ENCODE measurements at places on chromosomes 4 and X.
A peak's percentile ranks its signal among the peaks of the same experiment; 100 is the strongest.

- DNase-seq, result no peak
These were observed 108.4 kb upstream of the FAM241A start for GRCh38 chr4:112036886-112037285.

- DNase-seq, result no peak
These were observed 34.4 kb upstream of the ACSL1 start for GRCh38 chr4:184860018-184860779.

DNA sequence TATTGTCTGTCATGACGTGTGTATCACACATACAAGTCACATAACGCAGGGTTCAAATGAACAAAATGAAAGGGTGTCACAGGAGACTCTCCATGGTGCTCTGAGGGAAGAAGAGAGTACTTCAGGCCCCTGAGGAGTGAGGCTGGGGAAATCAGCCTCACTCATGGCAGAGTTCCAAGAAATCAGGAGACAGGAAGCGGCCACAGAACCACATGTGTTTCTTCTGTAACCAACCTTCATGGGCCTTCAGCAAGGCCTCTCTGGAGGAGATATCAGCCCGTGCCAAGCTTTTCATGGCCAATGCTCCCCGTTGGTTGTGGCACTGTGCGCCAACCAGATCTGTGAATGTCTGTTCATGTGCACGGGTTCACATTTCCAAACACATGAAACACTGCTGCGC lies 76.0 kb downstream of the NAT8L start:
- peak; percentile 43 for DNase-seq

GRCh38 chr4:109864134-109864533 lies 16.2 kb downstream of the LRIT3 start:
- DNase-seq, result no peak

GRCh38 chr4:114146947-114147618 lies 167.6 kb upstream of the ARSJ start:
- no peak for DNase-seq

- DNase-seq, result no peak
These were observed at the start of gene SMIM10 for GRCh38 chrX:134990801-134991481. SMIM10 (plus strand) TSS chrX:134990991; CDS start chrX:134991096, 105 bp downstream.

- peak; percentile 48 for DNase-seq
These were observed 175.9 kb downstream of the SLC39A8 start for GRCh38 chr4:102169345-102169744.

DNA sequence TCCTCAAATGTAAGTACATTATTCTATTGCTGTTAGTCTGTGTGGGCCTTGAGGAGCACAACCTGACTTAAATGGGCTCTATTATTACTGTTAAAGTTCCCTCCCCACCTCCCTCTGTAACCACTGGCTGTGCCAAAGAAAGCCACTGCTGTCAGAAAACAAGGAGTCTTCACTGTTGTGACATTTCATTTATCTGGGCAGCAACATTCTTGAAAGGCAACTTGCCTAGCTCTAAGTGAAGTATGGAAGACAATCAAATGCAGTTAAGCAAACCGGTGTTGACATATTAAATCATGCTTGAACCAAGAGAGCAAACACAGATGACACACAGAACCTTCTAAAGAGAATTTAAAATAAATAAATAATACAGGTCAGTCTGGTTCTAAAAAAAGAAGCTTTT lies 81.0 kb downstream of the EPHA5 start:
- peak; percentile 1 for DNase-seq

DNA sequence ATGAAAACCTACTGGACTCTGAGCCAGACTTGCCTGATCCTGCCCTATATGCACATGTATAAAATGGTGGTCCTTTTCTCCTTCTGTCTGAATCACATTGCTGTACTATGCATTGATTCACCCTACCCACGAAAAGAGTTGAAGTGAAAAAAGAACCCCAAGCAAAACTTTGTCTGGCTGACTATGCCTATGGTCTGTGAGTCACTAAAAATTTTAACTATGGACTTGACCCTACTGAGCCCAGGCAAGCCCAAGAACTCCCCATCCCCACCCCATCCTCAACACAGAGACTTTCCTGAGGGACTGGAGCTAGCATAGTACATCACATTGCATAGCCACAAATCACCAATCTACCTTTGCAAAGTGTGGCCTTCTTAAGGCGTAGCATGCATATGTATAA lies 116.6 kb upstream of the TENM3 start:
- DNase-seq, result no peak

- no peak for DNase-seq
These were observed 136.6 kb upstream of the HHIP start for GRCh38 chr4:144509088-144510015.

DNA sequence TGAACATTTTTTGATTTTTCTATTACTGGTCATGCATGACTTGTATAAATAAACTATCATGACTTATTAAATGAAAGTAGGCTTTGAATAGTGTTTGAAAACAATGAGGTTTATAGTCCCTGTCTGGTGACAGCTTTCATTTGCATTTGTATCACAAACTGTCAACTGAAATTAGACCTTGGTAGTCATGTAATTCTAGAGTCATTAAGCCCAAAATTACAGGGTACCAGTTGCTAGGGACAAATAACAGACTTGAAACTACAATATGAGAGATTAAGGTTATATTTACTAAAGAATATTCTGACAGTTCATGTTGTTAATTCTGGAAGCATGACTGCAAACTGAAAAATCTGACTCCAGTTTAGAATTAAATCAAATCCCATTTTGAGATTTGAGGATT lies 9.2 kb upstream of the VAMP7 start:
- DNase-seq, result no peak

GRCh38 chr4:165106518-165106917 lies 6.1 kb downstream of the TMEM192 start:
- DNase-seq, result no peak

GRCh38 chr4:168863719-168864647 lies 146.1 kb downstream of the CBR4 start:
- DNase-seq, result no peak

DNA sequence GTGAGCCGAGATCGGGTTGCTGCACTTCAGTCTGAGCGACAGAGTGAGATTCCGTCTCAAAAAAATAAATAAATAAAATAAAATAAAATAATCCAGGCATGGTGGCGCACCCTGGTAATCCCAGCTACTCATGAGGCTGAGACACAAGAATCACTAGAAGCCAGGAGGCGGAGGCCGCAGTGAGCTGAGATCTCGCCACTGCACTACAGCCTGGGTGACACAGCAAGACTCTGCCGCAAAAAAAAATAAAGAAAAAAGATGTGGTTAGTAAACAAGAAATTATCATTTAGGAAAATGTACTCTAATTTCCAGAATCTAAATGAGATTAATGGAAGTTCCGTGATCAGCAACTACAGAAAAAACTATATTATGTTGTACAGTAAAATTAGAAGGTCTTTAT lies 14.5 kb upstream of the LRBA start:
- no peak for DNase-seq

GRCh38 chr4:125445525-125445924 lies 130.8 kb downstream of the FAT4 start:
- no peak for DNase-seq

DNA sequence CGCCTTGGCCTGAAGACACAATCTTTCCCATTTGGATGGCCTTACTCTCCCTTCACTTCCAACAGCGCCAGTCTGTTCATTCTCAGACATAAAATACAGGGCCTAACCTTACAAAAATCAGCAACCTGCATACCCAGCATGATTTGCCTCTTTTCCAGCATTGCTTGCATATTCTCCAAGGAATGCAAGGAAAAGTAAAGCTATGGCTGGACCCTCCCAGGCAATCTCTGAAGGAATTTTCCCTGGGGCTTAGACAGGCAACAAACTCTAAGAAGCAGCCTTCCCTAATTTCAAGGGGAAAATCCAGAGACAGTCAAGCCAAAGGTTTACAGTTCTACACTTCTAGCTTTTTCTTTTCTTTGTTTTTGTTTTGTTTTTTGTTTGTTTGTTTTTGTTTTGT lies 3.6 kb downstream of the DCTD start:
- no peak for DNase-seq

DNA sequence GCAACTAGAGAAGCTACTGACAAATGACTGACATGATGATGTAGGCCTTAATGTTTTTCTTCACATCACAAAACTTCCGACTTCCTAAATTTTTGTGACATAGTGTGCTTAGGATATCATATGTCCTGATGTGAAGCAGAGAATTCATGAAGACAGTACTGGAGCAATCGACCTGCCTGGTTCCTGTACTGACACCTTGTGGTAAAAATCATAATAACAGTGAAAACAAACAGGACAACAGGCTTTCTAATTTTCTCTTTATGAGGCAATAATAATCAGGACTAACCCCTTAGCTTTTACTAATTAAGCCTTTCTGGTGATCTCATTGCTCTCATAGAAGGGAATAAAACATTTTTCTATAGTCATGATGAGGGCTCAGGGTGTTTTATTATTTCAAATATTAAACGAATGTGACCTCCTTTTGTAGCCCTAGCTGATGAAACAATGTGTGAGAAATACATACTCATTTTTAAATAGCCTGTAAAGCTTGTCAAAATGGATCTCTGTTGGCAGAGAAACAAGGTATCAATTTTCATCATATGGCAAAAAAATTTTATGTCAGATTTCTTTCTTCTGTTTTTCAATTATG lies 158.4 kb downstream of the TENT5D start:
- peak; percentile 49 for DNase-seq

DNA sequence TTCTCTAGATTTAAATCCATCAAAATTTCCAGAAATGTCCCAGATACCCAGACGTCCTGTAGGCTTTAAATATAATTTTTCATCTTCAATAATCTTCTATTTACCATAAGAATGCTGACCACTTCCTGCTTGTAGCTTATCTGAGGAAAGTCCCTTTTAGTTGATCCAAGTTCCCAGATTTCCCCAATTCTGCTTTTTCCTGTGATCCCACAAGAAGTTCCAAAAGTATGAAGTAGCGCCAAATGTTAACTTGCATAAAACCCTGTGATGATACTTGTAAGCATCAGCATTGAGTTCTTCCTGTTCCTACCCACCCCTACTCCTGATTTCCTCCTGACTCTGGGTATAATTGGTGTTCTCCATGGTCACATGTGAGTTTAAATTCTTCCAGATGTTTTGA lies 10.6 kb upstream of the TLR8 start:
- DNase-seq, result no peak

DNA sequence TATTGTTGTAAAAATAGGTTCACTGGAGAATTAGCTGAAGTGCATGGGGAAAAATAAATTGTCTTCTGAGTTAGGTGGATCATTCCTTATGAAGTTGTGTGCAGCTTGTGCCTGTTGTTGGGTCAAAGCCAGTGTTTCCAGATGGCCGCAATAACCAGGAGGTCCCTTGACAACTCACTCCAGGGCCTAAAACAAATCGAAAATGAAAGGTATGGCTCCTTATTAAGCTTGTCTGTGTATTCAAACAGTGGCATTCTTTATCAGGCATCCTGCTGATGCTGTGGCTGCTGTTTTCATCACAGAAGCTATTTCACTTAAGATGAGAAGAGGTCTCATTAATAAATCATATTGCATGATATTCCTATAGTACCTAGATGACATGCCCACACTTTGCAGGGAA lies 80.2 kb downstream of the GRIA2 start:
- peak; percentile 1 for DNase-seq

- DNase-seq, result peak; percentile 72
These were observed at the start of gene GRIA2 for GRCh38 chr4:157220371-157220881. GRIA2 (plus strand) TSS chr4:157220728; CDS start chr4:157221043, 315 bp downstream.

DNA sequence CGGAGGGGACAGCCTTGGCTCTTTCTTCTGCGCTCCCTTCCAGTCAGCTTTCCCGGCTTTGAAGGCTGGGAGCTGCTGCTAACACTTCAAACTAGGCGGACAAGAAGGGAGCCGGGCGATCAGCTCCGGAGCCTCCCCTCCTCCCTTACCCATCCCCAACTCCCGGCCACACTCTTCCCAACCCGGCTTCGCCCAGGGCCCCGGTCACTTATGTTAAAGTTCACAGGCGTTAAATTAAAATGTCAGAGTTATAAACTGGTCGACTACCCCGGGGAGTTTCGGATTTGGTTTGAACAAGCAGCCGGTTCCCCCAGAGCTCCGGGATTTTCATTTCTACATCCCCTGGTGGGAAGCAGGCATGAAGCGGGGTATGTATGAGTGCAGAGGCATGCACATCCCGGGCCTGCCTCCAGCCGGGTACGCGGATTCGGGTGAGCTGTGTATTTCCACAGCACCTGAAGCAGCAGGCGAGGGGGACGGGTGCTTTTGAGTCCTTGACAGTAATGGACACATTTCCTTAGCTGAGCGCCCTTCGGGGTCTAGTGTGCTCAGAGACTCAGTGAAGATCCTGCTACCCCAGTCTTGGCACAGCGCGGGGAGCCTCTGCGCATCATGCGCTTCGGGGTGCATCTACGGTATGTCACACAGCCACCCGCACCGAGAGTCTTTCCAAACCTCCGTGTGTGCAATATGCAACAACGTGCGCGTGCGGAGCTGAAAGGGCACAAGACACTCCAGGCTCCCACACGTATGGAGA lies 880 bp downstream of the UNC5C start:
- DNase-seq, result no peak

DNA sequence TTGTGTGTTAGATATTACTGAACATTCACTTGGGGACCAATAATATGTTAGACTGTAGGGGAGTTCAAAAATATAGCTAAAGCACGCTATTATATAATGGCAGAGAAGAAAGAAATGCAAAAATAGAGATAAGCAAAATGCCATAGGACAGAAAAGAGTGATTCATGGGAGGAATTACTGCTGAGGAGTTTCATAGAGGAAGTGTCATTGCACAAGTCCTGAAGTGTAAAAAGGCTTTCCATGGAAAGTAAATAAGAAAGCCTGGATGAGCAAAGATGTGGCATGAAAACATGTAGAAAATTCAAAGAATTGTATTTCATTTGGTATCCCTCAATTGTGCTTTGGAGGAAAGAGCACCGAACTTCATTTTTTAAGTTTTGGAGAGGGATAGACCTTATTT lies 14.5 kb downstream of the HMGB2 start:
- DNase-seq, result no peak

GRCh38 chr4:165343353-165344191 lies 16.1 kb downstream of the MSMO1 start:
- peak; percentile 27 for DNase-seq

DNA sequence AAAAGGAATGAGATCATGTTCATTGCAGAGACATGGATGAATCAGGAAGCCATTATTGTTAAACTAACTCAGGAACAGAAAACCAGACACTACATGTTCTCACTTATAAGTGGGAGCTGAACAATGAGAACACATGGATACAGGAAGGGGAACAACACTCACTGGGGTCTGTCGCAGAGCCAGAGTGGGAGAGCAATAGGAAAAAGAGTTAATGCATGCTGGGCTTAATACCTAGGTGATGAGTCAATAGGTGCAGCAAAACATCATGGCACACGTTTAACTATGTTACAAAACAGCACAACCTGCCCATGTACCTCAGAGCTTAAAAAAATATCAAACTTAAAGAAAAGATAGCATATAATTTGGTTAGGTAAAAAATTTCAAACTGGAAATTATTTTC lies 281.4 kb downstream of the PABPC4L start:
- no peak for DNase-seq

GRCh38 chrX:115650916-115651315 lies 89.9 kb downstream of the PLS3 start:
- peak; percentile 60 for DNase-seq

- DNase-seq, result no peak
These were observed 190.6 kb downstream of the NSUN7 start for GRCh38 chr4:40940317-40940741.

GRCh38 chrX:119602701-119603255 lies 3.4 kb downstream of the NKRF start:
- no peak for DNase-seq

- no peak for DNase-seq
These were observed 19.4 kb upstream of the SORCS2 start for GRCh38 chr4:7172946-7173345.

Measured in NCI-H345 (cell line).